ENCODE measurements at places on chromosomes 1 and 21.

DNA sequence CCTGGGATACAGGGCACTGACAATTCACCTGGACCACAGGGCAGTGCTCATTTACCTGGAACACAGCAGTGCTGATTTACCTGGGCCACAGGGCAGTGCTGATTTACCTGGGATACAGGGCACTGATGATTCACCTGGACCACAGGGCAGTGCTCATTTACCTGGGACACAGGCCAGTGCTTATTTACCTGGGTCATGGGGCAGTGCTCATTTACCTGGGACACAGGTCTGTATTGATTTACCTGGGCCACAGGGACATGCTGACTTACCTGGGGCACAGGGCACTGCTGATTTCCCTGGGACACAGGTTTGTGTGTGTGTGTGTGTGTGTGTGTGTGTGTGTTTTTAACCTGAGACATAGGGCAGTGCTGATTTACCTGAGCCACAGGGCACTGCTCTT, 261.7 kb downstream of the MATN1 start:
- DNase-seq = no peak

- DNase-seq = no peak
Measured at GRCh38 chr1:15507278-15507677, 16.7 kb downstream of the CASP9 start.

GRCh38 chr1:7257225-7257624, 472.0 kb downstream of the CAMTA1 start:
- DNase-seq = no peak

- no peak for DNase-seq
Measured at GRCh38 chr1:21818656-21819055, 6.6 kb downstream of the LDLRAD2 start.

DNA sequence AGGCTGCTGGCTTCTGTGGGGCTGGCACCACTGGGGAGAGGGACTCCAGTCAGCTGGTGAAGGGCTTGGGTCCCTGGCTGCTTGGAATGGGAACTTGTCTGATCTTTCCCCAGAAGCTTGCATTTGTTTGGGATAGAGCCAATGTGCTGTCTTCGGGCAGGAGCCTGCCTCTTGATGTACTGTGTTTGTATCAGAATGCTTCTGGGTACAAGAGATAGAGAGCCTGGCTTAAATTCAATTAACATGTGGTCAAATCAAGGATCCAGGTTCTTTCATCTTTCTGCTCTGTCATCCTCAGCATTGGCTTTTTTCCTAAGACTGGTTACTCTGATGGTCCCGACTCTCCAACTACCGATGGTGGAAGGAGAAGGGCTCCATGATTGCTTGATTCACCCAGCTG, 16.0 kb upstream of the PROK1 start:
- DNase-seq = no peak

GRCh38 chr1:11196945-11197344, 7.8 kb downstream of the ANGPTL7 start:
- DNase-seq = no peak

DNA sequence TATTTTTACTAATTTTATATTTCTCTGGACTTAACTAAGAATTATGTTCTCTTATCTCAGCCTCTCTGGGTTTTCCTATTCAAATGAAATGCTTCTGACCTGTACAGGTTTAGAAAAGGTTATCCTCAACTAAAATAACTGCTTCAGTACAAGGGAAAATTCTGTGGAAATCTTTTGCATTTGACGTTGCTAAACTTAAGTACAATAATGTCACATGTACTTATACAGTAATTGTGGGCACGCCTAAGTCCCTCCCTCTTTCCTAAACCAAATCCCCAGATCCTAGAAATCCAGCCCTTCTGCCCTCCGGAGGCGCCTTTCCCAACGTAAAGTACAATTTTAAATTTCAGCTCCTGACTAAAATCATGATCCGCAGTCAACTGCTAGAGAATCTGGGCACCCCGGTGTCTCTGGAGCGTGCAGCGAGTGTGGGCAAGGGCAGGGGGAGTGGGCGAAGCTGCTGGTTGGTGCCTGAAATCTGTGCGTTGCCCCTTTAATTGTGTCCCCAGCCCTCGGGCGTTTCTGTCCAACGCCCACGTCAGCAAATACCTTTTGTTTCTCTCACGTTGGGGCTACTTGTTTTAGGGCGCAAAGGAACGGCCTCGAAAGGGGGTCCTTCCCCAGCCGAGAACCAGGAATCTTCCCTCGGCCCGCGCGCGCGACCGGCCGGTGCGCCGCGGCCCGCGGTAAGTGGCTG, at the start of gene ZBTB8A:
ZBTB8A (plus strand) TSS at position 541 of the 697 bp plus-strand sequence. CDS start 53,505 bp downstream, outside the sequence.
- DNase-seq = no peak

- DNase-seq = no peak
Measured at GRCh38 chr1:31592132-31592531, 15.8 kb downstream of the TINAGL1 start.

DNA sequence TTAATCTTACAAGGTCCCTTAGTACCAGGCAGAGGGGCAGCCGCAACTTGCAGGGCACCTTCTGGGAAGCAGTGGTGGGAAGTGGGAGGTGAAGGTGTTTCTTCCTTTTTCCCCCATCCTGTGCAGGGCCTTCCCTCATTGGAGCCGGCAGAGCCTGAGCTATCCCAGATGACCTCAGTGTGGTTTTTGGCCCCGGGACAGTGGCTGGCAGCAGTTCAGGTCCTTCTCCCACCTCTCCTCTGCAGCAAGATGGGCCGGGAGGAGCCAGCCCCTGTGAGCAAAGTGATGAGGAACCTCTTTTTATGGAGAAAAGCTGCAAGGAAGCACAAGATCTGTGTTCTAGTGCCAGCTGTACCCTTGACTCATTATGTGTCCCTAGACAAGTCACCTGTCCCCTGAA, 6.8 kb downstream of the PFKFB2 start:
- no peak for DNase-seq

DNA sequence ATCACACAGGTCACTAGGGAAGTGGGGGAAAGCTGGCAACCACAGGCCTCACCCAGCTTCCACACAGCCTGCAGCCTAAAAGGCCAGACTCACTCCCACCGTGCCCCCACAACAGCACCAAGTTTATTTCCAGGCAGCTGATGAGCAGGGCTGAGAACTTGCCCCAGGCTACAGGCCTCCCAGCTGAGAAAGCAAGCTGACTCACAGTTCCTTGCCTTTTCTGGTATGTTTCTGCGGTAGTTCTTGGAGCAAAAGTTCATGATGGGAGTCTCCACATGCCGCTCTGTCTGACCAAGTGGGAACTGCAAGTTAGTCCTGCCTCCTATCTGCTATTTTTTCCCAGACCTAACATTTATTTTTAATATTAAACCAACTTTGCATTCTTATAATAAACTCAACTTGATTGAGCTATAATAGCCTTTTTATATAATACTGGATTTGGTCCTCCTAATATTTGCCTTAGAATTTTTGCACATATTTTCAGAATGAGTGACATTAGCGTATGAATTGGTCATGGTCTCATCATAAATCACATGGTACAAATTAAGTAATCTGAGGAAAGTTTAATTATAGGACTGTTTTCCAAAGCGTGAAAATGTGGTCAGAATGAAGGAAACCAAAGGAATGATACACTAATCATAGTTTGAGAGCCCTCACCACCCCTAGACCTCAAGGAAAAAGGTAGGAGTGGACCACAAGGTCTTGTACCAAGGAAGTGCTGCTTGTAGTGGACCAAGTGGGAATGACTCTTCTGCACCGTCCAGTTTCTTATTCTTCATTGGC, 30.7 kb downstream of the RPAP2 start:
- no peak for DNase-seq

DNA sequence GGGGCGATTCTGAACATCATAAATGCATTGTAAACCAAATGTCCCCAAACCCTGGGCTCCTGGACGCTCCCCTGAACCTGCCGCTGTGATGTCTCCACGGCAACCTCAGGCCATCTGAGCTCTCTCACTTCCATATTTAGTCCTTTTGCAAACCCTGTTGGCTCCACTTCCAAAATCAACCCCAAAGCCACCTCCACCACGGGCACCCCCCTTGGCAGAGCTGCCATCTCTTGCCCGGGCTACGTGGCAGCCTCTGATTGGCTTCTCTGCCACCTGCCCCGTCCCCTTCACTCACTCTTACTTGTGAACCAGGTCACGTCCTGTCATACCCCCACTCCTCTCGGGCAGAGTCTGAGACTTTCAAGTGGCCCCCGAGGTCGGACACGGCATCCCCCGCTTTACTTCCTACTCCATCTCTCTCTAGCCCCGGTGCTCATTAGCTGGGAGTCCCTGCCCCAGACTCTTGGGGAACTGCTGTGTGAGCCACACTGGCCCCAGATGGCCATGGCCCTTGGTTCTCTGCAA, 15.8 kb downstream of the PRXL2B start:
- DNase-seq = no peak

GRCh38 chr1:115320377-115320776, 17.7 kb downstream of the NGF start:
- DNase-seq = no peak

GRCh38 chr1:33151116-33151515, 30.7 kb downstream of the TRIM62 start:
- DNase-seq = no peak

DNA sequence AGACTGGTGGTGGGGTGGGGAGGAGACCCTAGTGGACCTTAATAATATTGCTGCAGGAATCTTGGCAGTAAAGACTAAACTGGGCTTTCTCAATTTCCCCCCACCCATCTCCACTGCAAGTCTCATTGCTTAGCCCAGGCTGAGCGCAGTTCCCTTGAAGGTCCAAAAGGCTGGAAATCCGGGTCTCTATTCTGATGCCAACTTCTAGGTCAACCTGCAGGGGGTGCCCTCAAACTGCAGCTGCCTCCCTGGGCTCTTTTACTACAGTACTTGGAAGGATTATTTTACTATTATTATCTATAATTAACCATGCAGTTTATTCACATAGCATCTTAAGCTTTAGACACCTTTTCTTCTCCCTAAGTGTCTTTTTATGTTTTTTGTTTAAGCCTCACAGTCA, 85.4 kb upstream of the WARS2 start:
- DNase-seq = no peak

- no peak for DNase-seq
Measured at GRCh38 chr1:89616844-89617627, 15.9 kb upstream of the LRRC8C start.

DNA sequence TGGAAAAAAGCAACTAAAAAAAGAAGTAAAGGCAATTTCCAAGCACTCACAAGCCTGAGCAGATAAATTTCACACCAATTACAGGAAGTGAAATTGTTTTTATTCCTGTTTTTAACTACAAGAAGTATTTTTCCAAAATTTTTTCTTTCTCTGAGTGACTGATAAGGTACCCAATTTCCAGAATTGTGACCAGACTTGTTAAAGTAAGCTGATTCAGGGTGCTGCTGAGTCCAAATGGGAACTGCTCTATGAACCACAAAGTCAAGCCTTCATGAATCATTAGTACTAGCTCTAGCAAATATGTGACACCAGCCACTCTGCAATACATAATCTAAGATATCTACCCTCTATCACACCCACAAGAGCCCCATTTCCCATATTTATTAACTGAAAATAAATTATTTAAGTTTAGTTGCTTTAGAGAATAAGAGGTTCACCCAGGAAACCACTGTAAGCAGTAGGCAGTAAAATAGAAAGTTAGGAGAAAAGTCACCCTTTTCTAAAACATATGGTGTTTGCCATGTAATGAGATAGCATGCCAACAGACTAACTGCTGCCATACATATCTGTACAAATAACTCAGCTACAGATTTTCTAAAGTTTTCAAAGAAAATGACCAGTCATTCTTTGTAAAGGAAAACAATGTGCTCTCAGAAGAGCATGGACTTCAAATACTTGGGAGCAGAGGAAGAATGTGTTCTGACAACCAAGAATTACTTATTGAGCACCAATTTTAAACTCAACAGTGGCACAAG, 43.1 kb upstream of the TNFSF18 start:
- no peak for DNase-seq

DNA sequence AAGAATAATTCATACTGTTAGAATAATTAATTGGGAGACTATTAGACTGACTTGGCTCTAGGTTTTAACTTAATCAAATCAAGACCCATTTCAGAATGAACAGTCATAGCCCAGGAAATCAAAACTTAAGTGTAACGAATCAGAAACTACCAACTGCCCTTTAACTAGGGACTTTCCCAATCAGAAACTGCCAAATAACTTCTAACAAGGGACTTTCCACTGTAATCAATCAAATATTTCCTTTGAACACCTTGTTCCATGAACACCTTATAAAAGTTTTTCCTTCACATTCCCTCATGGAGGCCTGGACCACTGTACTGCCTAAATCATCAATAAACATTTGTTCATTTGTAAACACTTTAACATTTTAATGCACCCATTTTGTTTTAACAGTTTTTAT, 1054.7 kb upstream of the TMPRSS15 start:
- no peak for DNase-seq

GRCh38 chr1:154741327-154741726, 128.8 kb downstream of the KCNN3 start:
- DNase-seq = no peak

- no peak for DNase-seq
Measured at GRCh38 chr1:222931023-222931422, 116.2 kb downstream of the DISP1 start.

DNA sequence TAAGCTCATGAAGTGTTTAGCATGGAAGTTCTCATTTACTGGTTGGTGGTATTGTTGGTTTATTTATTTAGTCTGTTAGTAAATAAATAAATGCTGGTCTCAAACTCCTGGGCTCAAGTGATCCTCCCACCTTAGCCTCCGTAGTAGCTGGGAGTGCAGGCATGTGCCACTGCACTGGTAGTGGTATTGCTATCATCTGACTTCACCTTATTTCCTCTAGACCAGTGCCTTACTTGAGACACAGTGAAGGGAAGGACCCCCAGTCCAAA, 1.4 kb upstream of the SLC2A1 start:
- no peak for DNase-seq

DNA sequence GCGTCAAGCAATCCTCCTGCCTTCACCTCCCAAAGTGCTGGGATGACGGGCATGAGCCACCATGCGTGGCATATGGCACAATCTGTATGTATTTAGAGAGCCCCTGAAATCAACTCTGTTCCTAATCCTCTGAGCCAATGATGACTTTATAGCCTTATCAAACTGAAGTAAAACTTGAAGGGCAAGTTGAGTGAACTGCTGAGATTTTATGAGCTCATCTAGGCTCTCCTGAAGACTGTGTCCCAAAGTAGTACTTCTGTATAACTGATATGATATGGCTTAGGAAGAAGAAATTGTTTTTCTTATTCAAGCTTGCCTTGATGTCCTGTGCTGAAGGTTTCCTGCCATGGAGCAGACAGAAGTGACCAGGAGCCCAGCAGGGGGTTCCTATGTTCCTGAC, 23.7 kb upstream of the NKAIN1 start:
- no peak for DNase-seq

DNA sequence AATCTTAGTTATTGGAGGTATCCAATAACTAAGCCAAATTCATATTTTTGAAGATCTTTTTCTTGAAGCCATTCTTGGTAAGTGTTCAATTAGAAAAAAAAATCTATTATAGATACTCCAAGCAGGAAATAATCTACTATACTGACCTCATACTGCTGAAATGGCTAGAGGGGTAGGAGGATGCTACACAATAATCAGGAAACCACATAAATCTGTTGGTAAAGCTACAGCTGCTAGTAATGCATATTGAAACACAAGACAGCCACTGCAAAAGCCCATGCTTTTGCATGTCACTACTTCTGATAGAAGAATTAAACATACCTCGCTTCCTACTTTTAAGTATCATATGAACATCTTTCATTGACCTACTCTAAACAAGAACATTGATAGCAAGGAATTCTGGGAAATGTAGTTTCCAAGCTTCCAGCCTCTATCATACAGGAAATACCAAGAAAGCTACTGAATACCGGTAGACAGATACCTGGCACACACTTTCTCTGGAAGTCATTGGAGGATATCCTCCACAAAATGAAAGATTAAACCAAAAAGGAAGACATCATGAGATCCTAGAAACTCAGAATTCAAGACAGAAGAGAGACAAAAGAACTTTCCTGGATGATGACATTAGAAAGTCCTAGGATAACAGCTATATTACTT, 103.0 kb upstream of the VAV3 start:
- no peak for DNase-seq

- no peak for DNase-seq
Measured at GRCh38 chr21:14753466-14754258, 207.5 kb upstream of the SAMSN1 start.

Data from stimulated activated CD8-positive, alpha-beta memory T cell treated with anti-CD3 and anti-CD28 coated beads, Interleukin-2, amount 100 ng/mL, for 1 hour (primary cell).